Naive thymus-derived CD8-positive, alpha-beta T cell (primary cell): ENCODE measurements at places on chromosomes 2 and 18. TPM values are rescaled to one million over a fixed set of nuclear protein-coding genes. Genes with fewer than 3 reads are reported as not detected.

Gene C2orf74
- total RNA-seq: 25.7 TPM

Gene MAB21L4
- not detected for total RNA-seq

Gene SMARCAL1
- total RNA-seq: 22.2 TPM

Gene PKDCC
- total RNA-seq: not detected

Gene ERICH2
- total RNA-seq: not detected

Gene SPATA3
- not detected for total RNA-seq

Gene ADAM17
- total RNA-seq: 27.2 TPM

Gene HOXD10
- total RNA-seq: not detected

Gene ADAM23
- 0.30 TPM for total RNA-seq

Gene GPR55
- 10.4 TPM for total RNA-seq

Gene CNOT9
- 64.0 TPM for total RNA-seq

Gene LMAN1
- total RNA-seq: 40.7 TPM

Gene HOXD1
- not detected for total RNA-seq

- H3K27ac ChIP-seq: no peak overlapping the region
- no peak overlapping the region for H3K4me3 ChIP-seq
- no peaks in the 10 kb centered on the region for H3K36me3 ChIP-seq
- H3K27me3 ChIP-seq: peaks cover 1% of the 10 kb centered on the region
- H3K4me1 ChIP-seq: no peaks in the 10 kb centered on the region
These were observed 620.6 kb downstream of the GALR1 start for GRCh38 chr18:77870199-77870598.

- H3K4me1 ChIP-seq: peaks cover 16% of the 10 kb centered on the region
- DNase-seq: no peak
- no peaks in the 10 kb centered on the region for H3K36me3 ChIP-seq
- H3K27ac ChIP-seq: no peak overlapping the region
- no peak overlapping the region for H3K4me3 ChIP-seq
These were observed 21.9 kb upstream of the ICOS start for GRCh38 chr2:203914546-203915182.

GRCh38 chr2:20150806-20151571, 73.9 kb downstream of the SDC1 start:
- no peaks in the 10 kb centered on the region for H3K4me1 ChIP-seq
- peaks cover 29% of the 10 kb centered on the region for H3K27me3 ChIP-seq
- no peak for DNase-seq

DNA sequence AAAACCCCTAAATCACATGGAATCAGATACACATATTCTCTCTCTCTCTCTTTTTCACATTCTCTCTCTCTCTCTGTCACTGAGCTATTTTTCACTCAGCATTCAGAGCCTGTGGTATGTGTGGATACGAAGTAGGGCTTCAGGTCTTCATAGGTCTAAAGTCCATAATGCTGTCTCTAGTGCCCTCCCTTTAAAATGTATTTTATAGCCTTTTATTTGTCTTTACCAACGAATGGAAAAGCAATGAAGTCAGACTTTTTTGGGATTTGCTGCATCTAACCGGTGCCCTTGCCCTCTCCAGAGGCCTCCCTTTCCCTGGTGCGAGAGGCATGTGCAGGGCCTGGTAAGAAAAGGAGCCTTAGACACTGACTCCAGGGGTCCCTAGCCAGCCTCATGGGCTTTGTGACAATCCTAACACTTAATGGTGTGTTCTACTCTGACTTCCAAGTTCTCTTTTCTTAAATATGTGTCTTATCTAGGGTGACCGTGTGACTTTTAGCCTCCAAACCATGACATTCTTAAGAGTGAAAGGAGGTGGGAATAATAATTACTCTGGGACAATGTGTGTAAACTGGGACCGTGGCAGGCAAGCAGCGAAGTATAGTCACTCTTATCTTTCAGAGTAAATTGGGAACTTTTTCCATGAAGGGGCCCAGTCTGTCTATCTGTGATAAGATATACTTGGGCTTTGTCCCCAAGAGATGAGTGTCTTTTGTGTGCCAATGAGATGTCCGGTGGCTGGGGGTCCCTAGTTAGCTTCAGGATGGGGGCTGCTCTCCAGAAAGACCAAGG, 101.1 kb downstream of the B3GNT2 start:
- H3K4me1 ChIP-seq: peaks cover 20% of the 10 kb centered on the region
- no peak overlapping the region for H3K4me3 ChIP-seq
- H3K27ac ChIP-seq: no peak overlapping the region
- DNase-seq: no peak
- no peaks in the 10 kb centered on the region for H3K36me3 ChIP-seq

DNA sequence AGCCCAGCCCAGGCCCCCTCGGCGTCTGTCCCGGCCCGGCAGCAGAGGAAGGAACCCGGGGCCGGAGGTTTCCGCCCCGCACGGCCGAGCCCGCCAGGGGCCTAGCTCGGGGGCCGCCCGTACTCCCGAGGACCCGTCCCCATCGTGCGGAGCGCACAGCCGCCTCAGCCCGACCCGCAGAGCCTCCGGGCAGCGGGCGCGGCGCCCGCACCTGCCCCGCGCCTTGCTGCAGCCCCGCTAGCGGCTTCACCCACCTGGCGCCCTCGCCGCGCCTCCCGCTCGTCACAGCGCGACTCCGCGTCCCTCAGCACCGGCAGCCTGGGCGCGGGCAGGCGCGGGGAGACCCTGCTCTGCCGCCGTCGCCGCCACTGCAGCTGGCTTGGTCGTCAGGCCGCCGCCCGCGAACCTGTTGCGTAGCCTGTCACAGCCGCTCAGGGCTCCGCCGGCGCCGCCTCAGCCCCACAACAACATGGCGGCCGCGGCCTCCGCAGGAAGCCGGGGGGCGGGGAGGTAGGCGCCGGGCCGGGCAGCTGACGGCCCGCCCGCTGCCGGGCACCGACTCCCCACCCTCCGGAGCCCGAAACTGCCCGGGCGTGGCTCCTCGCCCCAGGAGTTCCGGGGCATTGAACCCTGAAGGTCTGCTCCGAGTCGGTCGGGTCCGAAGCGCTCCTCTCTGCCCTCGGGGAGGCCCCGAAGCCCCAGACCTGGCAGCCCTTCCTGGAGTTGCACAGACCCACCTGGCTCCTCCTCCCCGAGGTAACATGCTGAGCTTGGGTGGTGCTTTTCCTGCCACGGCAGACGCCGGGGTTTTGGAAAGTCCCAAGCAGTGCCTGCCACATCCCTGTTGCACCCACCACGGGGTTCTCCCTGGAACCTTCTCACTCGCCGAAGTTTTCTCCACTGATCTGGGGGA, at the start of gene ITSN2:
TSS of gene ITSN2 (minus strand) at position 487 of the 913 bp plus-strand sequence. CDS start 32,454 bp downstream, outside the sequence.
- H3K27ac ChIP-seq: peak within 1 kb of the TSS; percentile 98
- peak; percentile 89 for DNase-seq
- no peaks in the 10 kb centered on the region for H3K27me3 ChIP-seq
- H3K4me1 ChIP-seq: peaks cover 36% of the 10 kb centered on the region
- H3K4me3 ChIP-seq: peak within 1 kb of the TSS; percentile 94
- no peaks in the 10 kb centered on the region for H3K36me3 ChIP-seq

DNA sequence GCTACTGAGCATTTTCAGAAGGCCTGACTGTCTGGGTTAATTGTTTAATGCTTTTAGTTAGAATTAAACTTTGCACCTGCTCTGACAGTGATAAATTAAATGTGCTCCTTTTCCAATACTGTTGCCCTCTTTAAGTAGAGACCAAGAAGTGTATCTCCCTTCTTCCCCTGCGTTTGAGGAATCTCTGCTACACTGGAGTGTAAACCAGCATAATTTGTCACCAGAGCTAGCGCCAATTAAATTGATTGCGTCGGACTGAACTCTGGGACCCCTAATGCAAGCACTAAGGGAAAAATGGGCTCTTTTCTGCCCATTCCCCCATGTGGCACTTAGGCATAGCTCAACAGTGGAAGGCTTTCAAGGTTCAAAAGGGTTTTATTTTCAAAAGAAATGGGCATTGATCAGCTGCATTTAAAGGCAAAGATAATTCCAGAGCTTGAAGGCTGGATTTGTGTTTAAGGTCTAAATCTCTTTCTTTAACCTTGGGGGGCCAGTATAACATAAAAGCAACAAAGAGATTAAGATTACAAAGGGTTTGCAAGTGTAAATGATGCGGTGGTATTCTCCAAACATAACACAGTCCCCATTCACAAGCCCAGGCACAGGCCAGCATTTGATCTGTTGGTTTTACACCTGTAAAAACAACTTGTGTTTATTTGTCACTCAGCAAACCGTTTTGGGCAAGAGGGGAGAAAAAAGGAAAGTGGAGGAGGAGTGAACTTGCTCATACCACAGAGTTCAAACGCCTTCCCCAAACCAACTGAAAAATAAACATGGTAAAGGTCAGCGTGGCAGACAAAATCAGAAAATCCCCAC, 427.6 kb downstream of the BCL11A start:
- H3K27ac ChIP-seq: no peak overlapping the region
- H3K27me3 ChIP-seq: no peaks in the 10 kb centered on the region
- H3K4me1 ChIP-seq: no peaks in the 10 kb centered on the region
- H3K36me3 ChIP-seq: no peaks in the 10 kb centered on the region

GRCh38 chr2:101829429-101829828, 131.9 kb downstream of the MAP4K4 start:
- peaks cover 66% of the 10 kb centered on the region for H3K4me1 ChIP-seq
- H3K27me3 ChIP-seq: no peaks in the 10 kb centered on the region
- DNase-seq: no peak
- peaks cover 55% of the 10 kb centered on the region for H3K36me3 ChIP-seq
- H3K27ac ChIP-seq: peak overlapping the region; percentile 48
- H3K4me3 ChIP-seq: peak overlapping the region; percentile 73

DNA sequence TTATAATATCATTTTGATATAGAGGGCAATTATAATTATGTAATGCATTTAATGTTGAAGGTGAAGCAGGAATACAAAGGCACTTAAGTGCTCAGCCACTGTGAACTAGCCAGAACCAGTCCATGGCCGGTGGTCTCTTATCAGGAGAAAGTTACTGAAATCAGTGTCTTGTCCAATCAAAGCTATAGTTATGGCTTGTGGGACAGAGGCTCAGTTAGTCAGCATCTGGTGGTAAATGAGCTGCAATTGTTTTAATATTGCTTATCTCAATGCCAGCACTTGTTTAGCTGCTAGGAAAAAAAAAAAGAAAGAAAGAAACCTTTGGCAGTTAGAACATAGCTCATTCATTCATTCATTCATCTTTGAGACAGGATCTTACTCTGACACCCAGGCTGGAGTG, 3.8 kb upstream of the ALS2 start:
- H3K27me3 ChIP-seq: peaks cover 1% of the 10 kb centered on the region
- no peak overlapping the region for H3K4me3 ChIP-seq
- H3K27ac ChIP-seq: no peak overlapping the region
- no peak for DNase-seq
- peaks cover 20% of the 10 kb centered on the region for H3K4me1 ChIP-seq

DNA sequence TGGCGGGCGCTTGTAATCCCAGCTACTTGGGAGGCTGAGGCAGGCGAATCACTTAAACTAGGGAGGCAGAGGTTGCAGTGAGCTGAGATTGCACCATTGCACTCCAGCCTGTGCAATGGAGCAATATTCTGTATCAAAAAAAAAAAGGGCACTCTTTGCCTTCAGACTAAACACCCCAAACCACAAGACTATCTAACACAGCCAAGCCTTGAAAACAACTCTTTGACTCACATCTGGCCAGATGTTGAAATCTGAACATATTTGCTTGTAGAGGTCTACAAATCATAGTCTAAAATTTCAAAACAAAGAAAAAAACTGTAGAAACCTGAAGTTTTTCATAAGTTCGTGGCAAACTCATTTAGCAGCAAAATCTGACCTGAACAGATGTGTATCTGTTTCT, 94.9 kb downstream of the FAM161A start:
- no peak overlapping the region for H3K27ac ChIP-seq
- no peak overlapping the region for H3K4me3 ChIP-seq
- no peaks in the 10 kb centered on the region for H3K36me3 ChIP-seq
- H3K4me1 ChIP-seq: peaks cover 4% of the 10 kb centered on the region
- no peak for DNase-seq

- H3K27me3 ChIP-seq: no peaks in the 10 kb centered on the region
- no peak overlapping the region for H3K27ac ChIP-seq
- no peak for DNase-seq
- H3K4me3 ChIP-seq: no peak overlapping the region
- H3K4me1 ChIP-seq: no peaks in the 10 kb centered on the region
These were observed 37.8 kb upstream of the IKZF2 start for GRCh38 chr2:213189001-213189899.

- H3K27ac ChIP-seq: no peak overlapping the region
- peaks cover 2% of the 10 kb centered on the region for H3K27me3 ChIP-seq
- H3K4me3 ChIP-seq: no peak overlapping the region
- no peak for DNase-seq
These were observed 18.2 kb downstream of the DBI start for GRCh38 chr2:119384971-119385370.
